ENCODE measurements at places on chromosomes 11 and 22. TPM values are rescaled to one million over a fixed set of nuclear protein-coding genes. Genes with fewer than 3 reads are reported as not detected.

GRCh38 chr22:45190202-45190872 is 26.6 kb downstream of the NUP50 start:
- DNase-seq = no peak

GRCh38 chr11:43830928-43831440 is 49.6 kb upstream of the ALKBH3 start:
- peak; percentile 97 for DNase-seq

- DNase-seq = no peak
Observed at GRCh38 chr11:108587109-108587508, 6.5 kb downstream of the EXPH5 start.

- DNase-seq = peak; percentile 18
Observed at GRCh38 chr11:86360775-86361395, 13.8 kb upstream of the CCDC81 start.

Gene PDE2A
- 0.74 TPM for total RNA-seq

Gene PARVG
- total RNA-seq = 0.21 TPM

Gene PNPLA5
- total RNA-seq = not detected

Gene VSTM5
- total RNA-seq = not detected
